ENCODE measurements at places on chromosomes 3 and 15.

DNA sequence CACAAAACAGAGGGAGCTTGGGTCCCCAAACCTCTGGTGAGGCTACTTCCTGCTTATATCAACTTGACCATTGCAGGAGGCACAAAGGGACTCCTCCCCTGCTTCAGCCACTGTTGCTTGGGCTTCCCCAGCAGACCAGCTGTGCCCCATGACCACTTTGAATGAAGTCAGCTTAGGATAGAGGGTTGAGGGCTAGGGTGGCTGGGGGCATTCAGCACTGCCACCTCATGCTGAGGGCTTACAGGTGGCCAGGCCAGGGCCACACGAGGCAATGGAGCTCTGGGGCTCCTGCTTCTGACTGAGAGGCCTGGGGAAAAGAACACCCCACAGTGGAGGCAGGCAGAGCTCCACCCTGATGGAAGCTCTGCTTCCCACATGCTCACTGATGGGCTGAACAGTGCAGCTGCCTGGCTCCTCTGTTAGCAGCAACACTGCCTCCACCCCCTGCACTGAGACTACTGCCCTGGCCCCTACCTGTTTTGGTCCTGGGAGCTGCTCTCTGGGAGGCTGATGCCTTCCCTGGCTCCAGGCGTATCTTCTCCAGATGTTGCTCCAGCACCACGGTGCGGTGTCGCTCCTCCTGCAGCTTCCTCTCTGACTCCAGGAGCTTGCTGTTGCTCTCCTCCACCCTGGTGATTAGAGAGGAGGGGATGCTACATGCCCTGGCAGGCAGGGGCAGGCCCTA lies 10.2 kb upstream of the HHATL start:
- DNase-seq = no peak

GRCh38 chr3:125062904-125063618 lies 7.3 kb upstream of the HEG1 start:
- no peak for DNase-seq

- no peak for DNase-seq
Measured at GRCh38 chr3:145864336-145864735, 296.6 kb downstream of the PLOD2 start.

DNA sequence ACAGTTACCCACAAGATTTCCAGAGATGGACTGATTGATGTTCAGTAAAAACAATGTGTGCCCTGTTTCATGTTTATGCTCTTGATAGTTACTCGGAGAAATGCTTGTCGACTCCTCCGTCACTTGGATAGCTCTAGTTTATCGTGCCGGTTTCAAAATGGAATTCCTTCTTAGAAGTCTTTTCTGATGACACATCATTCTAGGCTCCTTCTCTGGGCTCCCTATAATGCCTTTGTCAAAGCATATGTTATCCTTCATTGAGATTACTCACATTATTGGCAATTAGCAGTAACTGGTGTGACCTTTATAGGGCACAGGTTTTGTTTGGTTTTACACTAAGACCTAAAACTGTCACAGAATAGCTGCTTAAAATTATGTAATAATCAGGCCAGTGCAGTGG lies 201.8 kb downstream of the CNTN6 start:
- DNase-seq = no peak

GRCh38 chr3:105356988-105357387 lies 9.7 kb upstream of the ALCAM start:
- DNase-seq = no peak

DNA sequence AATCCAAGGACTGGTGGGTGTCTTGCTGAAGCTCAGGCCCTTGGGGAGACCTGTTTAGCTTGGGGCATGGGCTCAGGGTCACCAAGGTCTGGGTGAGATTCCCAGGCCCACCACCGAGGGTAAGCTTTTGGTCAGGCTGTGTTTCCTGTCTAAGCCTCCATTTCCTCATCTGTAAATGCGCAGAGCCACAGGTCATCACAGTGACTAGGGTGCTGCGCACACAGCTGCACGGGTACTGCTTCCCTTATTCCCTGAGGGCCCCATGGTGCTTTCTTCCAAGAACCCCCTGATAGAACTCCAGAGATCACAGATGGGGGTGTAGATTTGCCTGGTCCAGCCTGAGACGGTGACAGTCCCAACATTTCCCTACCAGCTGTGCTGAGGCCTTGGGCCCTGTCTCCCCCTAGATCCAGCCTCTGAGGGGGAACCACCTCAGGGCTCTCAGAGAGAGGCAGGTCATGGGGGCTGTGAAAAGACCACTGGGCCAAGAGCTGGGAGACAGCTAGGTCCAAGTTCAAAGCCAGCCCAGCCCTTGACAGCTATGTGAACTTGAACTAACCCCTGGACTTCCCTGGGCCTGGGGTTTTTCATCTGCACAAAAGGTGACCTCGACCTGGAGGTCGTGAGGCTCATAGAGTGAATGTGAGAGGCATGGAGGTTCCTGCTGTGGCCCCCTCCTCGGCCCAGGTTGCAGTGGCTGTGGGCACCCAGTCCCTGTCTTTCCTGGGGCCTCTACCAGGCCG lies 60.7 kb downstream of the SEMA3G start:
- no peak for DNase-seq

DNA sequence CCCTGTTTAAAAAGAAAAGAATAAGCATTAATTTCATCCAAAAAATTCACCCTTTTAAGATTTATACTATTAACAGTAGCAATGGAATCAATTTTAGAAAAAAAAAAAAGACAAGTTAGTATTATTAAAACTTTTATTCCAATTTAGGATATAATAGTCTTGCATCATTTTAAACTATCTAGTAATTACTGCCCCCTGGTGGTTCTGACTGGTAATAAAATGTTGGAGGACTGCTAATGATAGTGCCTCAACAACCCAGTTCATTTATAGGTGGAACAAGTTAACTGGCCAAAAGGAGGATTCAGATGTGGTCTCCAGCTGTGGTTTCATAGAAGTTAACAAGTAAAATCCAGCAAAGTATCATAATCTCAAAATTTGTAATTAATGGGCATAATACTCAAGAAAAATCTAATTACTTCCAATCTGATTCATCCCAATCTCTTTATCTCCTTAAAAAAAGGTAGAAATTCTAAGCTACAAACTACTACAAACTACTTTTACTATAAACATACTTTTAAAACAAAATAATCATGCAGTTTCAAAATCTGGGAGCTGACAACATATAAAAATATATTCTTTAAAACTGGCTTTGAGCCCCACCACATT lies 30.7 kb upstream of the WDR49 start:
- peak; percentile 77 for DNase-seq
